Osteocyte (in vitro differentiated cells): ENCODE measurements at places on chromosomes 7 and 10.

GRCh38 chr10:97321032-97321803 lies 2.1 kb downstream of the FRAT1 start:
- DNase-seq: no peak

GRCh38 chr7:73717991-73718405 lies 1.5 kb downstream of the STX1A start:
- DNase-seq: no peak

- DNase-seq: no peak
These were observed 42.1 kb upstream of the ADRA2A start for GRCh38 chr10:111034598-111035310.

DNA sequence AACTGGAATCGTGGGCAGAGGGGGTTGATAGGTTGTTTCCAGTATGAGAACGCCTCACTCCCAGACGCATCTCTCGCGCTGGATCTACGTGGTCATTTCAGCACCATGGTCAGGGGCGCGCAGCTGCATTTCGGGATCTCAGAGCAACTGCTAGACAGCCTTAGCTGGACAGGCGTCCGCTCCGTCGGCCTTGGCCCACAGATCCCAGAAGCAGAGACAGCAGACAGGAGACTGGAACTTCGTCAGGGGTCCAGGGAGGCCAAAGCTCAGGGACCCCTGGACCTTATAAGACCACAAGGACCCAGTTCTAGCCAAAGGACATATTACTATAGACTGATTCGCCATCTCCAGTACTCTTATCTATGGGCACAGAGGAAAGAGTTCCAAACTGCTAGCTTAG lies 5.3 kb downstream of the NEUROG3 start:
- DNase-seq: no peak

DNA sequence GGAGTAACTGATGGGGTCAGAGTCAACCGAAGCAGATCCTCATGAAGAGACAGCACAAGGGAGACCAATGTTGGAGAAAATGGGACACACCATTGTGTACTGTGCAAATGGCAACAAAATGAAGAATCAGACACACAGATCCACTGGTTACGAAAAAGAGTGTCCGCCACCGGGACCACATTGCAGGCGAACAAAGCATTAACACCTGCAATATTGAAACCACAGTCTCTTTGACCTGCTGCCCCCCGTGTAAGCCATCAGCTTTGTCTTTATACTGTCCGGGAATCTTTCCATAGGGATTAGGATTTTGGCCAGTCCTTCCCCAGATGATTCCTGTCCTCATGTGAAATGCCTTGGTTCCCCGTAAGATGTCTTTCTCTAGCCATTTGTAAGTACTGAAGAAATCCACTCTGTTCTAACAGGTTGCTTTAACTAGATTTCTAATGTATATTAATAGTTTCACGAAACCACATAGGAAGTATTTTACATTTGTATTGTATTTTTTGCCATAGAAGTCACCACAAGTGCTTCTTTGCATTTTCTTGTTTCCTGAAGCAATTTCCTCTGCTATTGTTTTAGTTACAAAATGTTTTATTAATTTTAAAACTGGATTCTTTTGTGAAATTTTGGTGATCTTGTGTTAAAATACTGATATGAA lies 140.8 kb upstream of the NFE2L3 start:
- DNase-seq: no peak

DNA sequence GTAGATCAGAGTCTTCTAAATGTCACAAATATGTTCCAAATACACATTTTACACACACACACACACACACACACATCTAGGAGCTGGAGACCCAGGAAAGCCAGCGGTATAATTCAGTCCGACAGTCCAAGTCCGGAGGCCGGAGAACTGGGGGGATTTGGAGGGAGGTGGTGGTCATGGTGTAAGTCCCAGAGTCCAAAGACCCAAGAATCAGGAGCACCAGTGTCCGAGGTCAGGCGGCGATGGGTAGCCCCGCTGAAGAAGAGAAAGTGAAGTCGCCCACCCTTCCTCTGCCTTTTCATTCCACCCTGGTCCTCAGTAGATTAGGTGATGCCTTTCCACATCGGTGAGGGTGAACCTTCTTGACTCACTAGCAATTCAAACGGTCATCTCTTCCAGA lies 154.8 kb downstream of the CAMK1D start:
- DNase-seq: peak; percentile 65

- DNase-seq: no peak
These were observed 60.5 kb downstream of the HK1 start for GRCh38 chr10:69338547-69339450.

- no peak for DNase-seq
These were observed 17.1 kb downstream of the CPA5 start for GRCh38 chr7:130361681-130362080.

DNA sequence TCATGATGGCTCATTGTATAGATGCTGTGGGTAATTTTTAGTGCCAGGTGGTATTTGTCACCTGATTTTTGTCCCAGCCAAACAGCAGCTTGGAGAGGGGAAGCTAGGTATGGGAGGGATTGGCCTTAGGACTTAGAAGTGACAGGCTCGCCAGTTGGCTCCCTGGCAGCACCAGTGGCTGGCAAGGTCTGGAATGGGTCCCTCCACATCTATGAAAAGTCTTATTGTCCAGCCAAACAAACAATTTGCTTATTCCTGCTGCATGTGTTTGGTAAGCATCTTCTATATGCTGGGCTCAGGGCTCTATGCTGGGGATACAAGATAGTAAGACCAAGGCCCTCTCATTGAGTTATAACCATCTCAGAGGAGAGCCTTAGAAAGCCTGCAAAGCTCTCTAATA lies 42.5 kb downstream of the SORCS3 start:
- peak; percentile 54 for DNase-seq

DNA sequence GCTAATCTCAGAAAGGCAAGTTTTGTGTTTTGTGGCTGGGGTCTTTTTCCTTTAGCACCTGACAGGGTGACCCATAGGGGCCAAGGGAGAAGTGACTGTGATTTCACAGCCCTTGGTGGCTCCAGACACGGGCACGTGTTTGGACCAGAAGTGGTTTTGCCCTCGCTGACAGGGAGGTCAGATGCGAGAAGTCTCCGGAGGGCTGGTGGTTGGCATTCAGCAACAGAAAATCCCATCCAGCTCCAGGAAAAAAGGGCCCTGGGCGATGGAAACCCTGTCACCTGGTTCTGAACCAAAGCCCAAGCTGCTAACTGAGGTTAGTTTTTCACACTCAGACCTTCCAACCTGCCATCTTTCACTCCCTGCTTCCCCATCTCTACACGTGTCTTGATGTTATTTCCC lies 272.9 kb downstream of the TRIL start:
- DNase-seq: no peak

- DNase-seq: no peak
These were observed 68.9 kb upstream of the ZNF33B start for GRCh38 chr10:42707234-42707633.

- DNase-seq: no peak
These were observed 75.6 kb downstream of the ZNRF2 start for GRCh38 chr7:30359957-30360356.
